ENCODE measurements at places on chromosomes 16 and 17.

DNA sequence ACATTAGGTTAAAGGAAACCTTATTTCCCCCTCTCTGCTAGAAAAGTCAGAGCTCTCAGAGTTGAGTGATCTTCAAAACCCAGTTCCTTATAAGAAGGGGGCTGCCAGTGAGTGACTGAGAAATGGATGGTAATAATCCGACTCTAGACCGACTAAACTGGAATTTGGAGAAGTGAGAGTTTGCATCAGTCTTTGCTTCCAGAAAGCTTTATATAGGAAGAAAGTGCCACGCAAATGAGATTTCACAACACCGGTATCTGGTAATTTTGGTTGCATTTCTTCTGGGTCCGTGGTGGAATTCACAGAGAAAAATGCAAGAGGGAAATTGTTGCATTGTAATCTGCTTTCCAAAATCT is 271.4 kb downstream of the MAF start:
- no peak for DNase-seq

- DNase-seq = no peak
Observed at GRCh38 chr17:19935169-19935568, 42.5 kb downstream of the AKAP10 start.

- no peak for DNase-seq
Observed at GRCh38 chr16:82061861-82062525, 26.9 kb downstream of the HSD17B2 start.

DNA sequence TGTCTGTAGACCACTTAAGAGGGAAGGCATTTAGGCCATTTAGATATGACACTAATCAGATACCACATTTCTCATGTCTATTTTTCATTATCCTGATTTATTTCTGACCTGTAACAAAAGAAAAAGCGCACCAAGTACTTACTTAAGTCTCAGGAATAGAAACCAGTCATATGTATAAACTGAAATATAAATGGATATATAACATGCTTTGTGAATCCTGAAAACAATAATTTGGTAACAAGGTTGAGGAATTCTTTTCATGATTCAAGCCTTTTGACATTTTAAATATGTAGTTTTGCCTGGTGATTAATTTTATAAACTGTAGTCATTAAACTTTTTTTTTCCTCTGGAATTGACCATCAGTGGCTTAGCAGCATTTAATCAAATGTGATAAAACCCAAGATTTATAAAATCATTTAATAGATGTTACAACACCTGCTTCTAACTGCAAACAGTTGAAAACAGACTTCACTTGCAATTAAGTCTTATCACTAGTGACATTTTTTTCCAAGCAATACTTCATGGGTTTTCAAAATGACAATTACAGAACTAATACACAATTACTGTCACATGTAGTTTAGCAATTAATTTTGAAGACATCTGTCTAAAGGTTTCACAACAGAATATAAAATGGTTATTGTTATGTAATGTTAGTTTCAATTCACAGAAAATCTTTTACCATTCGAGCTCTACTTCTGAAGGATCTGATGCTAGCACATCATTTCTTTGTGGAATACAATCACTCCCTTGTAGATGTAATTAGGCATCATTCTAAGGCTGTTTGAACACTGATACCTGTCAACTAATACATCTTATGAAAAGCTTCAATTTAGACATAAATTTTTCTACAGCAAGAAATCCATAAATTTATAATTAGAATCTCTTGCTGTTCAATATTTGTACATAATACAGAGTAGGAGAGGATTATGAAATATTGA is 110.3 kb downstream of the TOX3 start:
- DNase-seq = no peak

GRCh38 chr17:43337684-43338428 is 60.9 kb upstream of the ARL4D start:
- no peak for DNase-seq

DNA sequence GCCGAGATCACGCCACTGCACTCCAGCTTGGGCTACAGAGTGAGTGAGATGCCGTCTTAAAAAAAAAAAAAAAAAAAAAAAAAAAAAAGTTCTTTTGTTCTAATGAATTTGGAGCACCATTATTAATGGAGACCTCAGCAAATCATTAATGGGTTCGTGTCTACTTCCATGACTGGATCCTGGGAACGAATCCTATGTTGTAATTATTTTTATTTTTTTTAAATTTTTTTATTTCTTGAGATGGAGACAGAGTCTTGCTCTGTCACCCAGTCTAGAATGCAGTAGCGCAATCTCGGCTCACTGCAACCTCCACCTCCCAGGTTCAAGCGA is 30.7 kb downstream of the SPOP start:
- DNase-seq = no peak

GRCh38 chr17:76038050-76038449 is 10.9 kb upstream of the EVPL start:
- DNase-seq = no peak

DNA sequence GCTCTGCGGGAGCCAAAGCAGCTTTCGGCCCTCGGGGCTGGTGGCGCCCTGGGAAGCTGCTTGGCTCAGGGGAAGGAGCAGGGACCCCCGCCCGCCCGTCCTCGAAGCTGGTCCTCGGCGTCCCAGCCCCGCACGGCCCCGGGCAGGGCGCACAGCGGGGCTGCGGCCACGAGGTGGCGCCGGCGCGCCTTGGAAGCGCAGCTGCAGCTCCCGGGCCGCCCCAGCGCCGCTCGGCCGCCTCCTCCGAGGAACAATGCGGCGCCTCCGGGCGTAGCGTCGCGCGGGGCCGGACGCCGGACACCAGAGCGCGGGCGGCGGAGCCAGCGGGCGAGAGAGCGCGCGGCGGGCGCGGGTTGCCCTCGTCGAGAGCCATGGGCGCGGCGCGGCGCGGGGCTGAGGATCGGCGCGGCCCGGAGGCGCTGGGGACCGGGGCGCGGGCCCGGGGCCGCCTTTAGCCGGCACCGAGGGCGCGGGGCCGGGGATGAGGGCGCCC is at the start of gene MGAT5B:
Gene MGAT5B (plus strand): TSS at position 229 of the 493 bp plus-strand sequence. CDS start 626 bp downstream, outside the sequence.
- no peak for DNase-seq

DNA sequence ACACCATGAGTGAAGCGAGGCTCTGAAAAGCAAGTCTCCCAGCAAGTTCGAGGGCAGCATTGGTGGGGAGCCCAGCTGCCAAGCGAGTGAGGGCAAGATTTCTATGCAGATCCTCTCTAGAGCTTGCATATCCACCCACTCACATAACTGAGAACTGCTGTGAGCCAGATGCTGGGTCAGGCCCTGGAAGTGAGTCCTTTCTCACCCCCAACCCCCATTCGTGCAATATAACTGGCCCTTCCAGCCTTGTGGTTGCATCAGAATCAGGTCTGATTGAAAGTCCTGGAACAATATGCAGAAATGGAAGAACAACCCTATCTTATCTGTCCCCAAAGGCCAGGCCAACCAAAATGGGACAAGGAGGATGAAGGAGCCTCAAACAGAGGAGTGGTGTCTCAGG is 146.6 kb downstream of the IRX5 start:
- no peak for DNase-seq
